Esophagus squamous epithelium (tissue), 5 donors: ENCODE measurements at places on chromosomes 6 and 20.

DNA sequence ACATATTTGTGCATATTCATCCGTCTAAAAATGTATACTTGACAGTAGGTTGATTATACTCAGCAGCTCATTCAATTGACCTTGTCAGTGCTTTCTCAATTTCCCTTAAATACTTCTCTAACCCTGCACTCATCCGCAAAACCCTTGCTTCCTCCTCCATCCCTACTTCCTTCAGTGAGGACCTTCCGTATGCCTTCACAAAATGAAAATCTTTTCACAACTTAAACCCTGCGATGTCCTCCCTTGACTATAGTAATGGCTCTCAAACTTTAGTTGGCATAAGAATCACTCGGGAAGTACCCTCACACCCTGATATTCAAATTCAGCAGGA is 5.2 kb downstream of the MBOAT1 start:
- no peak for DNase-seq

DNA sequence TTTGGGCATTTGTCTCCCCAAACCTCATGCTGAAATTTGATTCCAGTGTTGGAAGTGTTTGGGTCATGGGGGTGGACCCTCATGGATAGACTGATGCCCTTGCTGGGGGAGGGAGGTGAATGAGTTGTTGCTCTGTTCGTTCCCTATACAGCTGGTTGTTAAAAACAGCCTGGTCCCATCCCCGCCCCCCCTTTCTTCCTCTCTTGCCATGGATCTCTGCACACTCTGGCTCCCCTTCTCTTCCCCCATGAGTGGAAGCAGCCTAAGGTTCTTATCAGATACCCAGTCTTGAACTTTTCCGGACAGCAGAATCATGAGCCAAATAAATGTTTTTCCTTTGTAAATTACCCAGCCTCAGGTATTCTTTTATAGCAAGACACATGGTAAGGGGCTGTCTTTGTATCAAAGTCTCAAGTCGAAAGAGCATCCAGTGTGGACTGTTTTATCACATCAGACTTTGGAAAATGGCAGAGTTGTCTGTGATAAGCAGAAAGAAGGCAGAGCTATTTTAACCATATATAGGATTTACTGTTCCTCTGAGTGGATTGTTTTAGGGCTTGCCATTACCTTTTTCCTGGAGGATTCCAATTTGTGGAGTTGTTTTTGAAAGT is 31.2 kb downstream of the SLC9A8 start:
- no peak for DNase-seq

- no peak for DNase-seq
Observed at GRCh38 chr6:2181567-2181966, 63.8 kb downstream of the GMDS start.

- no peak for DNase-seq
Observed at GRCh38 chr6:148747145-148747470, 278 bp downstream of the UST start.
